Subcutaneous preadipocyte (primary cell): ENCODE measurements at places on chromosomes 11 and 22. TPM values are rescaled to one million over a fixed set of nuclear protein-coding genes. Genes with fewer than 3 reads are reported as not detected.

GUCY1A2 gene
- 7.0 and 8.2 TPM in 2 replicates for total RNA-seq

POLR2F gene
- total RNA-seq = 34.8 and 49.6 TPM in 2 replicates

TCN1 gene
- total RNA-seq = not detected in 2 replicates

SLC6A5 gene
- not detected in 2 replicates for total RNA-seq

CHCHD10 gene
- 1.1 and 10.9 TPM in 2 replicates for total RNA-seq

MS4A2 gene
- not detected in 2 replicates for total RNA-seq

TMEM86A gene
- total RNA-seq = 0.73 and 0.78 TPM in 2 replicates

LIF gene
- total RNA-seq = 1.5 and 3.1 TPM in 2 replicates

MRPL21 gene
- total RNA-seq = 66.1 and 88.4 TPM in 2 replicates

CWF19L2 gene
- 8.1 and 10.4 TPM in 2 replicates for total RNA-seq
